ENCODE measurements at places on chromosomes 13 and 19.

GRCh38 chr19:51096473-51097165, 11.6 kb downstream of the CTU1 start:
- peak; percentile 5 for DNase-seq

- DNase-seq = no peak
Measured at GRCh38 chr13:51845574-51846318, 769 bp upstream of the TMEM272 start.

- DNase-seq = peak; percentile 82
Measured at GRCh38 chr19:5308451-5309437, 31.9 kb downstream of the PTPRS start.

DNA sequence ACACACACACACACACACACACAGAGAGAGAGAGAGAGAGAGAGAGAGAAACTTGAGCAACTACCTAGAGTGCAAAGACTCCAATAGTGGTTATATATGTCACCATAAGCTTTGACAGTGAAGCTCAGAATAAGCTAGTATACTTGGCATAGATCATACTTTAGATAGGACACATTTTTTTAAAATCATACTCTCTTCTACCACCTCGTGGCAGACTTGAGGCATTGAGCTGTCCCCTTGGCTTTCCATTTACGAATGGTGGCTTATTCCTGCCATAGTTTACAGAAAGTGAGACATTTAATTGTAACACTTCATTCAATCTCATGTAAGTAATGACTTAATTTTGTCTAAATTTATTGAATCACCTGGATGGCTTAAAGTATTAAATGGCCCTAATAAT, 108.2 kb downstream of the EDNRB start:
- peak; percentile 61 for DNase-seq
